ENCODE measurements at places on chromosomes 11 and 22. TPM values are rescaled to one million over a fixed set of nuclear protein-coding genes. Genes with fewer than 3 reads are reported as not detected.

RIMBP3B gene
- total RNA-seq: 0.98 TPM

TMEM191B gene
- total RNA-seq: 2.2 TPM

FAT3 gene
- total RNA-seq: 115 TPM

SLC2A11 gene
- 7.6 TPM for total RNA-seq

P2RY2 gene
- total RNA-seq: not detected

OR5B3 gene
- not detected for total RNA-seq

MRGPRE gene
- not detected for total RNA-seq

CREB3L1 gene
- total RNA-seq: 1.7 TPM

PKDREJ gene
- total RNA-seq: under 0.01 TPM

GDPD4 gene
- total RNA-seq: not detected

TESMIN gene
- total RNA-seq: under 0.01 TPM

TRPM5 gene
- not detected for total RNA-seq

DGCR6 gene
- total RNA-seq: 6.4 TPM

ZFTA gene
- total RNA-seq: 66.1 TPM

OR52J3 gene
- not detected for total RNA-seq

LDHAL6A gene
- 0.25 TPM for total RNA-seq

OR8K3 gene
- total RNA-seq: not detected

SIK2 gene
- total RNA-seq: 17.0 TPM

GAS2 gene
- 6.6 TPM for total RNA-seq

CECR2 gene
- 5.4 TPM for total RNA-seq

GP1BB gene
- total RNA-seq: 24.8 TPM

MS4A14 gene
- not detected for total RNA-seq

IRF7 gene
- 2.7 TPM for total RNA-seq

OR52N4 gene
- total RNA-seq: 0.25 TPM

MPZL2 gene
- total RNA-seq: 3.0 TPM

KRTAP5-8 gene
- not detected for total RNA-seq

BATF2 gene
- total RNA-seq: not detected

DRICH1 gene
- total RNA-seq: 0.49 TPM

CCDC157 gene
- 3.4 TPM for total RNA-seq

BMAL1 gene
- total RNA-seq: 18.2 TPM

APOA5 gene
- not detected for total RNA-seq

F2 gene
- not detected for total RNA-seq

Measured in temporal lobe (tissue), 4 donors.